Liver (tissue), 10 donors: ENCODE measurements at places on chromosomes 11 and 22.

DNA sequence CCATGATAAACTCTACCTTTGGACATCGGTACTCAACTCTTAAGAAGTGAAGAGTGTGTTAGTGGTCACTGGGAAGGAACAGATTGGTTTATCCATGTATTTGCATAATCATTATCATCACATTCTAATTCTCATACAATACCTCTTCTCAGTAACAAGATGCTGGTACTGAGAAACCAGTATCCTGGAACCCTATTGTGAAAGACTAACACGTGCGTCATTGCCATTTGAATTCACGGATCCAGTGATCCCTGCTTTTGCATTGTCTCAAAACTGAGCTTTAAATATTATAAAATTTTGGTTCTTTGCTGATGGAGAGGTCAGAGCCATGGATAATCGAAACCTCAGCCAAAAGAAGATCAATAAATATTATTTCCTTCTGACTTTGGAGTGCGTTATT, 35.2 kb downstream of the KIRREL3 start:
- DNase-seq, result no peak

DNA sequence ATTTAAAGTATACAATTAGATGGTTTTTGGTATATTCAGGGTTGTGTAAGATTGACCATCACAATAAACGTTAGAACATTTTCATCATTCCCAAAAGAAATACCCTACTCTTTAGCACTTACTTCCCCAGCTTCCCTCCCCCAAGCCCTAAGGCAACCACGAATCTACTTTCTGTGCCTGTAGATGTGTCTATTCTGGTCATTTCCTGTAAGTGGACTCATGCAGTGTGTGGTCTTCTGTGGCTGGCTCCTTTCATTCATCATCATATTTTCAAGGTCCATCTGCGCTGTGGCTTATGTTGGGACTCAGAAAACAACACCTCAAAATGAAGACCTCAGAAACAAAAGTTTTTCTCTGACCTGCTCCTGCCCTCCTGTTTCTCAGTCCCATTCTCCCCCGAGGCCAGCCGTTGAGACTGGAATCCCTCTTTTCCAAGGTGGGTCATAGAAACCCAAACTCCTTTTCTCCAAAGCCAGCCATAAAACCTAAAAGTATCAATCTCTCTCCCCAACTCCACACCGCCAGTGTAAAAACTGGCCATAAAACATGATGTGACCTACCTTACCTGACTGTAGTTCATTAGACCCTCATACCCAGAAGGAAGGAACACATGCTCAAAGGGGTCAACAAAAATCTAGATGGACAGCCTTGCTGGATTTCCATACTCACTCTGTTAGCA, 12.9 kb upstream of the TMPRSS13 start:
- DNase-seq, result no peak

GRCh38 chr11:76376746-76377558, 4.0 kb downstream of the THAP12 start:
- no peak for DNase-seq

DNA sequence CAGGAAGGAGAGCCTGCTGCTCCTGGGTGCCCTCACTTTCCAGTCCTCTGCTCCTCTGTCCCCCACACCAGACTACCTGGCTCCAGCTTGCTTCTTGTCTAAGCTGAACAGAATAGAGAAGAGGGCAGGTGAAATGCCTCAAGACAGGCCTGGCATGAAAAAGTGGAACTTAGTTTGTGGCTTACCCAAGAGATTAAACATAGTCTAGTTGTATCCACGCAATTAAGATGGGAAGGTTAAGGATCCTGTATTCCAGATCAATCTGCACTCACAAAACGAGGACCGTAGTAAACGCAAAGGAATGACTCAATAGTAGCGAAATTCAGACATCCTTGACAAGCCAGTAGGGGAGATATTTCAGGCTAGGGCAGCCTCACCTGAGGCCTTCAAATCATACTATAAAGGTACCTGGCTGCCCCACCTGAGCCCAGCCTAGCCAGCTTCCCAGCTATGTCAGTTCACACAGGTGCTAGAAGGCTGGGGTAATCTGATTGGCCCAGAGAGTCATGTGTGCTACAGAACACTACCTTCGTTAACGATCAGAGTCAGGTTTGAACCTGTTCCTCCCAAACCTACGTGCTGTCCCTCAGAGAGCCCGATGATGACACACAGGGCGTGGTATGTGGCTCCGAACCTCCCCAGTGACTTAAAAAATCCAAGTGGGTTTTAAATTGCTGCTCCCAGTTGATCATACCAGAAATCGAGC, 46.5 kb downstream of the AHNAK start:
- DNase-seq, result no peak

- no peak for DNase-seq
These were observed 191.1 kb upstream of the DDI1 start for GRCh38 chr11:103845331-103845730.

- no peak for DNase-seq
These were observed 36.1 kb downstream of the ME3 start for GRCh38 chr11:86636275-86636674.

DNA sequence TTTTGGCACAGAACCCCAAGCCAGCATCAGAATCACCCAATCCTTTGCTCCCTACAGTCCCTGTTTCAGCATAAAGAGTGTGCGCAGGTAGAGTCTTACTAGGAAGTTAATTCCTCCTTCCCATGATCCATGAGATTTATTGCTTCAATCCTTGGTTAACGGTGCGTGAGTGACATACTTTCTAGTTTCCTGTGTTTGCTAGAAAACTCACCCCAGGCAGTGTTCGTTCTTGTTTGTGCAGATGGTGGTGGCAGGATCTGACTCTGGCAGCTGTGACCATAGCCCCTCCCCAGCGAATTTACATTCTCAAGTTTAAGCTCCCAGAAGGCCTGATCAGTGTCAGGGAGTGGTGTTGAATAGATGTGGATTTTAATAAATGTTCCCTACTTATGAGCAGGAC, 106.7 kb upstream of the CCT8L2 start:
- DNase-seq, result no peak

DNA sequence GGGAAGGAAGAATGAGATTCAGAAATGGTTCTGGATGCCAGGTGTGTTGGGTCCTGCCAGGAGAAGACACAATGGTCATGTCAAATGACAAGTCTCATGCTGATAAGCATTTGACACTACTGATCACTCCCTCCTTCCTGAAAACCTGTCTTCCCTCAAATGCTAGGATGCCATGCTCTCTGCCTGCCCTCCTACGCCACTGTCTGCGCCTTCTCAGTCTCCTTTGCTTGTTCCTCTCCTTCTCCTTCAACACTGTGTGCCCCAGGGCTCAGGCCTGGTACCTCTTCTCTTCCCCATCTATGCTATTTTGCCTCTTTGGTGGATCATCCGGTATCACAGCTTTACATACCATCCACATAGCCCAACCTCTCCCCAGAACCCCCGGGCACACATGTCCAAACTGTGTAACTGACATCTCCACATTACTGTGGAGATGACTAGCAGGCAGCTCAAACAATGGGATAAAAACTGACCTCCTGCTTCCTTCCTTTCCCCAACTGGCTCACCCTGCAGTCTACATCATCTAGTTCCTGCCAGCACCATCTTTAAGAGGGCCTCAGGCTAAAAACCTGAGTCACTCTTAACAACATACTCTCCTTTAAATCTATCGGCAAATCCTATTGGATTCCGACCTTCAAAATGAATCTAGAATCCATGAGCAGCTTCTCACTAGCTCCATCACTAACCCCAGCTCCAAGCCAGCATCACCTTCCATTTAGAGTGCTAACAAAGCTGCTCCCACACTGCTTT, 8.2 kb downstream of the AP1B1 start:
- DNase-seq, result no peak

- DNase-seq, result no peak
These were observed 244.9 kb upstream of the SYN3 start for GRCh38 chr22:33303099-33303498.

DNA sequence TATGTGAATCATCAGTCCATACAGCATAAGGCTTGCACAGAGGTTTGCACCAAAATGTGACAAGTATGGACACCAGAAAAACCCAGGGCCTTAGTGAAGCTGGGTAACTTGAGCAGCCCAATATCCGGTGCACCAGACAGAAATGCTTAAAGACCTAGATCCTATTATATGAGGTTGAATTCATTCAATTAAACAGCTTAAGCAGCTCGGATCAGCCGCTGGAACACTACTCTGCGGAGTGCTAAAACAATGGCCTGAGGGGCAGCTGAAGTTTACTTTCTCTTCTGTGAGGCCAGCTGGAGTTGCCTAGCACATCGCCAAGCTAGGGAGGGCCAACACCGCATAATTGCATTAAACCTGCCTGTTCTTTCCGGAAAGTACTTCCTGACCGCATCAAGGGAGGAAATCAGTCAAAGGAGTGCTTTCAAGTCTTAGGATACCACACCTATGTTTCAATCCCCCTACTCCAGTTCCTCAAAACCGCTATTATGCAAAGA, 17.0 kb upstream of the FAM181B start:
- no peak for DNase-seq

DNA sequence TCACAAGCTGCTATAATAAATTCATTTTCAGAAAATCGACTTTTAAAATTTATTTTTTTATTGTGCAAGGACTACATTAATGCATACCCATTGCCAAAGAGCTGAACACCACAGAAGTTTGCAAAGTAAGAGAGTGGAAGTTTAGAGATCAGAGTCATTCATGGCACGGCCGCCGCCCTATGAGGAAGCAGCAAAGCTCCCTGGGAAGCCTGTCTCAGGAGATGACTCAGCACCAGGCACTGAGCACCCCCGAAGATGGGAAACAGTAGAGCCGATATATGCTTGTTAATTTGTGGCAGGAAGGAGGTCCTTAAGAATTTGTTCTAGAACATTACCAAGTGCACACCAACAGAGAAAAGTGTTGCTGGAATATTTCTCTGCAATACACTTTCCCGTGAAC, 693.7 kb downstream of the OPCML start:
- no peak for DNase-seq

DNA sequence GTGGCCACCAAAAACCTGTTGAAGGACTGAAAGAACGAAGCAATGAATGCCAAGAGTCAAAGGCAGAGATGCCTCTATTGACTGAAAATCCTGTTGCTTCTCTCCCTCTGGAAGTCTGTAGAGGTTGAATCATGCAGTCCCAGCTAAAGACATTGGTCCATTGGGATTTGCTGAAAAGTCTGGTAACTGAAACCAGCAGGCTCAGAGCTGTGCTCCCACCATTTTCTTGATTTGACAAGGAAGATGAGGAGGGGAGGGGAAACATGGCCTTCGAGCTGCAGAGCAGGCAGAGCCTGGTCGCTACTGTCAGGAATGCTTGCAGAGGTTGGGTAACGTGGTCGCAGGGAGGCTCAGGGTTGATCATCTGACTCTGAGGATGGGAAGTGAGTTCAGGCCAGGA, 72.8 kb upstream of the CSNK2A3 start:
- no peak for DNase-seq
